ENCODE measurements at places on chromosomes 5 and 9.

DNA sequence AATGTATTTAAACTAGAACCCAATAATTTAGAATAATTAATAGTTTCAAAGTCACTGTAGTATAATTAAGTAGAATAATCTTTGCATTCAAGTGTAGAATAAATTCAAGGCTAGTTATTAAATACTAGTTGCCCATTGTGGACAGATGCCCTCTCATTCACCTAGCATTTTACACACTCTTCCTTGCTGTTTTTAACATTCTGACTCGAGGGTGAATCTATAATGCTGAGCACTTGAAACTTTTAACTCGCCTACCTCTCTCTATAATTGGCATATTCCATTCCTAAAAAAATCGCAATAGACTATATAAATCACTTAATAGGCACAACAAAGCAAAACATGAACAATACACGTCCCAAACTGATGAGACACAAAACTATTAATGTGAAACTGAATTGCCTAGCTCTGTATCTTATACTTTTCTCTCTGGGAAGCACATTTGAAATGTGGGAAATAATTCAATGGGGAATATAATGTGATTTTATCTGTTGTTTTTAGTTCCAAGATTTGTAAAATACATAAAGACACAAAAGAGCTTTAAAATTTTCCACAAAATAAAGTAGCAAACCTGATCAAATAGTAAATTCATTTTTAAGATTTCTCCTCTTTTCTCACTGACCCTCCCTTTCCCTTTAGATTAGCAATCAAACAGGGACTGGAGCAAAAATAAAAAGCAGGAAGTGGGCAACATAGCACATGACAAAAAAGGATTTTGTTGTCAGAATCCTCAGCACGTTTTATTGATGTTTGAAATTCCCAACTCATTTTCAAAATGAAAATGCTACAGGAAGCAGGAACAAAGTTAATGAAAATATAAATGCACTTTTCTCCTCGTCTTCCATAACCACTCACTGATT is 295.6 kb downstream of the PDE4D start:
- no peak for DNase-seq

DNA sequence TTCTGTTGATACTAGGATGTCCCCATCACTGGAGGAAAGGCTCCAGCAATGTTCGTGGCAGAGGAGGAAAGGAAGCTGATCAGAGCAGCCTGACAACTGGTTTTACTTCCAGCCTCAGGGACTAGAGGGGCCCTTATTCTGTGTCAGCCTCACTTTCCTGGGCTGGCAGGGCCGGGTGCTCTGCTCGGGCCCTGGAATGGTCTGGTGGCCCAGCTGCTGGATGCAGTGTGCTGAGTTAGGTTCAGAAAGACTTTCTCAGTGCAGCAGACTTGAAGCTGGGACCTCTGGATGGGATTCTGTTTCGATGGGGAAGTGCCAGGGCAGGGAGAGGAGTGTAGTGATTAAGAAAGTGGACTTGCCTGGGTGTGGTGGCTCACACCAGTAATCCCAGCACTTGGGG is 81.0 kb downstream of the MACROH2A1 start:
- DNase-seq: peak; percentile 33

DNA sequence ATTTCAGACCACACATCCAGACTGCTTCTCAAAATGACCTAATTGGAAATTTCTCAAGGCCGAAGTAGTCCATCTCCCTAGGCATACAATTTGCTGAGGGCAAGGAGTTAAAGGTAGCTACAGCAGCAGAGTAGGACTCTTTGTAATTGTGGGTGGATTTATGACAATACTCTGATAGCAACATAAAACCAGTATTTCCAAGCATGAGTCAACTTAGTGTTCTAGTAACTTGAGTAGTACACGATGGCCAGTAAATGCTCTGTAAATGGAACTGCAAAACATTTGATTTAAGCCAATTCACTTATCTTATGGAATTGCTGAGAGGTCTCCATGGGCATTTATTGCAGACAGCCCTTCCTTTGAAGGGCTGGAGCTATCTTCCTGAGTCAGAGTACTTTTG is 352.2 kb downstream of the PLK2 start:
- no peak for DNase-seq

- no peak for DNase-seq
These were observed 69.9 kb downstream of the STK10 start for GRCh38 chr5:172117977-172118701.

DNA sequence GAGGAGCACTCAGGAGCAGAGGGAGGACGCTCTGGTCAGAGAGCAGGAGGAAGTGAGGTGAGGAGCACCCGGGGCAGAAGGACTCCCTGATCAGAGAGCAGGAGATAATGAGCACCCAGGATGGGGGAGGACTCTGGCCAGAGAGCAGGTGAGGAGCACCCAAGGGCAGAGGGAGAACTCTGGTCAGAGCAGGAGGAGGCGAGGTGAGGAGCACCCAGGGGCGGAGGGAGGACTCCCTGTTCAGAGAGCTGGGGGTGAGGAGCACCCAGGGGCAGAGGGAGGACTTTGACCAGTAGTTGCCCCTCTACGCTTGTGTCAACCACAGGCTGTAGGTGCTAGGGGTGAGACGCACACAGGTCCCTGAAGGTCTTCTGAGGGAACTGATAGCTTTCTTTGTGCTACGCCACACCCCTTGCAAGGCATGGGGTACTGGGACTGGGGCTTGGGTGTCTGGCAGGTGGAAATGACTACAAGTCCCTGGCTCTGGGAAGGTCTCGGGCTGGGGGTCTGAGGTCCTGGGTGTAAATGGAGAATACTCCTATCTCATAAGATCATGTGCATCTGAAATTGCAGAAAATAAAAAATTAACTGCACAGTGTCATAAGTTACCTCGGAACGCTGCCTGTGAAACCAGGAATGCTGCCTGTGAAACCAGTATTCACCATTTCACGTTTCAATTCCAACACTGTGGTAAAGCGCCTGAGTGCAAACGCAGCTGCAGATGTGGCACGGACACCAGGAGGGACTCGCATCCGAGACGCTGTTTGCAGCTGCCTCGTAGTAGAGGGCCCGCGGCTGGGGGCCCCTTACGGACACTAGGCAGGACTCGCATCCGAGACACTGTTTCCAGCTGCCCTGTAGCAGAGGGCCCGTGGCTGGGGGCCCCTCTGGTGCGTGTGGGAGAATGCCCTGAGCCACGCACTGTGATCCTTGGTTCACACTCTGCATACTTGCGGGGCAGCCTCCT is 27.0 kb upstream of the SLC6A3 start:
- no peak for DNase-seq

GRCh38 chr5:66616520-66617225 is 20.5 kb downstream of the MAST4 start:
- DNase-seq: no peak

DNA sequence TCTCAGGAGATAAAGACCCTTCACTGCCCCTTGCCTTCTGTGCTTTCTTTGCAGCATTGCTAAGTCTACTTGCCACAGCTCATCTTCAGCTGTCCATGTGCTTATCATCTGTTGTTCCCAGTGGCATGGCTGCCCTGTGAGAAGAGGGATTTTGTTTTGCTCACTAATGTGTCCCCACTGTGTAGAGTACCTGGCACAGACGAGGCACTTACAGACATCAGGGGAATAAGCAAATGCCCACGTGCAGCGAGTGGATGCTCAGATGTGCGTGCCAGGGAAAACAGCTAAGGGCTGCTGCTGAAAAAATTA is 31.0 kb downstream of the DAP start:
- DNase-seq: no peak

DNA sequence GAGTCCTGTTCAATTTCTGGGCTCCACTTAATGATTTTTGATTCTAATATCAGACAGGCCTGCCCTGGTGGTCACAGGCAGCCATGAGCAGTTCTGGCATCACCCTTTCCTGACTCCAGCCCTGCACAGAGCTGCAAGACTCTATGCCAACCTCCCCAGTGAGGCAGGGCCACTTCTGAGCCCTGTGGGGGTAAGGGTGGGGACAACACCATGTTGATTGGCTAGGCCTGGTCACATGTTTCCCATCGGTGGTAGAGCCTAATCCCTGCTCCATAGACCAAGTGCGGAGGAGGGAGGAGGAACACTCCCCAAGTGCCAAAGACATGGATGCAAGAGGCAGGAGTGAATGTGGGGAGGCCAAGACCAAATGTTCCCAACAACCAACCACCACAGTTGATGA is 134.6 kb downstream of the PHF2 start:
- peak; percentile 17 for DNase-seq

DNA sequence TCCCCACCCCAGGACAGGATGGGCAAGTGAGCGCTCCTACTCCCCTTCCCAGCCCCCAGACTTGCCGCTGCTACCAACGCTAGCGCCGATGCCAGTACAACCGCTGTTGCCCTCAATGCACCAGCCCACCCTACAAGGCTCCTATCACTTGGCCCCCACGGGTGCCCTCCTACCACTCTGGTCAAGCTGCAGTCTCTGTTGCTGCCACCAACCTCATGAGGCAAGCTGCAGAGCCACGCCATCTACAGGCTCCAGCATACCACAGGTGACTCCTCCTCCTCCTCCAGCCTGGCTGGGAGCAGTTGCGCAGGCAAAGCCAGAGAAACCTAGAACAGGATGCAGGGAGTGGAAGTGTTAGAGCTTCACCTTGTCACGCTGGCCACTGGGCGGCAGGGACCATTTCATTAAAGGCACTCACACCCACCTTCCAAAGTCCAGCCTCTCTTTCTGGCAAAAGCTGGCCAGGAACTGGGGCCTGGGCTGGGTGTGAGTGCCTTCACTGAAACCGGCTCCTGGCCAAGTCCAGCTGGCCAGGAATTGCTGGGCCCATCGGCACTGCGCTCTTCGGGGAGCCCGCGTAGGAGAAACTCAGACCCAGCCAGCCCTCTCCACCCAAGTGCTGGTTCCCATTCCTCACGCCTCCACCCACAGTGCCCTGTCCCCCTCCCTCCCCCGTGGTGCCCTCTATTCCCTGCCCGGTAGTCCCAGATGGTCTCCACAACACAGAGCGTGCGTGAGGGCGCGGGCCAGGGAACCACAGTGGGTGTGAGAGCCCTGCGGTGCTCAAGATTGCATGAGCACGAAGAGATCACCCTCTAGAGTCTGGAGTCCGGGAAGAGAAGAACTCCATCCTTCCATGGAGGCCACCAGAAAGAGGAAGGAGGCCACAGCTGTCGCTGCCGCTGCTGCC is 1.6 kb upstream of the PCAT7 start:
- no peak for DNase-seq

GRCh38 chr9:104986096-104986495 is 58.1 kb upstream of the ABCA1 start:
- DNase-seq: no peak

DNA sequence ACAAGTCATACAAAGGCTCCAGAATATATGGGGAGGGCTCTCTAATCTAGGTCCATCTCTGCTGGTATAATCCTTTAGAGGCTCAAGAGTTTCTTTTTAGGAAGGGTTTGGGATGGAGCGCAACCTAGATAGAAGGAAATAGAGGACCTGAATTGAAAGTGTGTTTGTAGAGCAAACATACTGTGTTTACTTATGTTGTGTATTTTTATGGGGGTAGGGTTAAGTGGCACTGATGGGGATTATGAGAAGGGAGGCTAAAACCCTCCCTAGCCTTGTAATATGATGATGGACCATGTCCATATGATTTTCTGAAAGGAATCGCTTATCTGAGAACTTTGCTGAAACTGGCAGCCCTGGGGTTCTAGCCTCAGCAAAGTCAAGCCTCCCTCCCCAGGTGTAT is 4.4 kb upstream of the ELL2 start:
- no peak for DNase-seq

DNA sequence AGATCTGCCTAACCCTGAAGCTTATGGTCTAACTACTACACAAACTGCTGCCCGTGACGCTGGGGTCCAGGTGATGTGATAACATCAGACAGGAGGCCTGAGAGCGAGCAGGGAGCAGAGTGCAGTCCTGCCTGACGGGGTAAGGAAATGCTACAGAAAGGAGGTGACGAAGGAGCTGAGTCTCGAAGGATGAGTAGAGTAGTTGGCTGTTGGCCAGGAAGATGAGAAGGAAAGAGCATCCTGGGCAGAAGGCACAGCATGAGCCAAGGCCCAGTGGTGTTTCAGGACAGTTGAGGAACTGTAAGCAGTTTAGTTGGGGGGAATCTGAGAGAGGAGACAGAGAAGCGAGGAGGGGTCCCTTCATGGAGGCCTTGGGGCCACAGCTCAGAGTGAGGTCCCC is 136.0 kb upstream of the TBC1D2 start:
- no peak for DNase-seq

GRCh38 chr5:179309383-179309670 is 35.9 kb downstream of the ADAMTS2 start:
- no peak for DNase-seq

- no peak for DNase-seq
These were observed 88.7 kb upstream of the LRRTM2 start for GRCh38 chr5:138963763-138964371.

DNA sequence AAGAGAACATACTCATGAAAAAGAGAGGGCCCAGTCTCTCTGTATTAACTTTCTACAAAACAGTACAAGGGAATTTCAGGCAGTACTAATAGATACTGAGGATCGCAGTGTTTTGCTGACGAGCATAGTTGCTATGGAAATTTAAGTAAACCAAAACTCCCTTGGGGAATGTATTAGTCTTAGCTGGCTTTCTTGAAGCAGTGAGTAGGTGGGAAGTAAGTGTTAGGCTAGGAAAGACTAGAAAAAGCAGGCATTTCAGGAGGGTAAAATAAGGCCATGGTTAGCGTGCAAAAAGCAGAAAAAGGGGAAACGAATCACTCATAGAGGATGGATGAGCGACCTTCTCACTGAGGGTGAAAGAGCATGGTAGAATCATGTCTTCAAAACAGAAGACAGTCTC is 84.3 kb upstream of the ACTBL2 start:
- no peak for DNase-seq

DNA sequence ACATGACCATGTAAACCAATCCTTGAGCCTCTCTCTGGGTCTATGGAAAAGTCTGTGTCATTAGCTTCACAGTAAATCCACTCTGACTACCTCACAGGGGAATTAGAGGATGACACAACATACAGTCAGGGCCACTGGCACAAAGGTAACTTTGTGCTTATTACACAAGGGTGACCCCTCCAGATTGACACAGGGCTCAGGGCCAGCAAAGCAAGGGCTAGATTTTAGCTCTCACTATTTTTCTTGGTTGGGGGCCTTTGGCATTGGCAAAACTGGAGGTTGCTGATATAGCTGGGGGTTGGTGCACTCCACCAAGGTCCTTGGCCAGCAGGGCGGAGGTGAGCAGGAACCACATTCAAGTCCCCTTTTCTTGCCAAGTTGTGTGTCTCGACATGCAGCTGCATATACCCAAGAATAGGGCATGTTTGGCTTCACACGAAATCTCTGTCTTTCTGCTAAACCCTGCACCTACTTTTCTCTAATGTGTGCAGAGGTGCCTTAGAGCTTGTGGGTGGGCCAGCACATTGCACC is 15.2 kb upstream of the OSMR start:
- no peak for DNase-seq

DNA sequence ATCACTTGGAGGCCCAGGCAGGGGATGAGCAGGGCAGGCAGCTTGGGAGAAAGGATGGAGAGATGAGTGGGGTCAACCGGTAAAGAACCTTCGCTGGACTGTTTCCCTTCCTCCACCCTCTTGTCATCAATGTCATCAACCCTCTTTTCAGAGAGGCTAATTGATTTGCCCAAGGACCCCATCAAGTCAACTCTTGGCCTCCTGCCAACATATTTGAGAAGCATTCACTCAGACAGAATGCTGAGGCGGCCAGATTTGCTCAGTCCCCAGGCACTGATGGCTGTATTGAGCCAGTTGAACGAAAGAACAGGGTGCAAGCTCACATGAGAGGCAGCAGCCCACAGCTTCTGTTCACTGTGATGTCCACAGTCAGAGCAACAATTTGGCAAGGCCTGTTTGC is 193.5 kb downstream of the RFK start:
- no peak for DNase-seq

- DNase-seq: no peak
These were observed 352.6 kb downstream of the ADGRV1 start for GRCh38 chr5:90911169-90911568.

GRCh38 chr5:42020788-42021530 is 95.9 kb downstream of the FBXO4 start:
- no peak for DNase-seq
